Activated CD8-positive, alpha-beta T cell treated with anti-CD3 and anti-CD28 coated beads for 36 hours (primary cell): ENCODE measurements at places on chromosomes 1 and 21.

- no peak for DNase-seq
Observed at GRCh38 chr1:154495496-154496273, 6.3 kb upstream of the TDRD10 start.

- no peak for DNase-seq
Observed at GRCh38 chr21:33022828-33023573, 2.7 kb upstream of the OLIG2 start.

- DNase-seq, result no peak
Observed at GRCh38 chr1:113937146-113937545, 8.0 kb downstream of the HIPK1 start.

DNA sequence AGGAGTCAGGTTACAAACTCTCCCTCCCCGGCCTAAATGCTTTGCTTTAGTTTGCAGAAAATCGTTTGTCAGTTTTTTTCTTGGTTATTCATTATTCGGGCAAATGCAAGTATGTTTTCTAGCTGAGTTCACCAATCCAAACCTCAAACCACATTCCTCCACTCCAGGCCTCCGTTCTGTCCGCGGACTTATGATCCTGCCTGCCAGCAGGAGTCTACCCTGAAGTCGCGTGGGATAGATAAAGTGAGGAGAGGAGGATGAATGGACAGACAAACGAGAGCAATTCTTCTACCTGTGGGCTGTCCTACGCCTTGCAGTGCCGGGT, 1.3 kb downstream of the ADAMTS1 start:
- DNase-seq, result no peak

GRCh38 chr1:64519901-64520300, 50.0 kb downstream of the CACHD1 start:
- no peak for DNase-seq

- DNase-seq, result no peak
Observed at GRCh38 chr21:35543746-35544145, 494.6 kb upstream of the RUNX1 start.

DNA sequence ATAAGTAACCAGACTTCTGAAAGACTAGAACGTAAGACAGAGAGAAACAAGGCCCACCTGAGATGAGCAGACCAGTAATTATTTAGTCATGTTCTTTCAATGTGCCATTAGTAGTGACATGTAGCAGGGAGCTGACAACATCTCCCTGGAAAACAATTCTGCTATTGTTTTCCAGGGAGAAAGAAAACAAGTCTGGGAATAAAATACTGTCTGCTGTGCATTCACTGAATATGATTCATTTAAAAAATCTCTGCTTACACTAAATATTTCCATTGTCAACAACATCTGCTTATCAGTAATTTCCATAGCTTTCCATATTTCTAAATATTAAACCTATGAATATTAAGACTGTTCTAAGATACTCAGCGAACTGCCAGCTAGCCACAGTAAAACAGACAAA, 80.0 kb downstream of the VCAM1 start:
- no peak for DNase-seq

DNA sequence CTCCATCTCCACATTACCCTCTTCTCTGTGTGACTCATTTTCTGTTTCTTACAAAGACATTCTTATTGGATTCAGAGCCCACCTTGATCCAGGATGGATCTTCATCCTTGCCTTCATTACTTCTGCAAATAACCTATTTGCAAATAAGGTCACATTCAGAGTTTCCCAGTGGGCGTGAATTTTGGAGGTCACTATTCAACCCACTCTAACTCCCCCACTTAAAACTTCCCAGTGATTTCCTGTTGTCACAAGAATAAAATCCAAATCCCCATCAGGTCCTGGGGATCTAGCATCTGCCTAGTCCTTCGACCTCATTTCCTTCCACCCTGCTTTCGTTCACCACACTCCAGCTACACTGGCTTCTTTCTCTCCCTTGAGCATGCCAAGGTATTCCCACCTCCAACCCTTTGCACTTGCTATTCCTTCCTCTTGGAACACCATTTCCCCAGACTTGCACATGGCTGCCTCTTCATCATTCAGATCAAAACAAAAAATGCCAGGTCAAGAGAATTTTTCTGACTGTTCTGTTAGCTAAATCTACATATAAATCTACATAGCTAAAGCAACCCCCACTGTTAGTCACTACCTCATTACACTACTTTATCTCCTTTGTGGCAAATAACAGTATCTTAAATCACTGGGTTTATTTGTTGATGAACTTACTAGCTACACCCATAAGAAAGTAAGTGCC, 187.2 kb downstream of the TOMM20 start:
- DNase-seq, result no peak

DNA sequence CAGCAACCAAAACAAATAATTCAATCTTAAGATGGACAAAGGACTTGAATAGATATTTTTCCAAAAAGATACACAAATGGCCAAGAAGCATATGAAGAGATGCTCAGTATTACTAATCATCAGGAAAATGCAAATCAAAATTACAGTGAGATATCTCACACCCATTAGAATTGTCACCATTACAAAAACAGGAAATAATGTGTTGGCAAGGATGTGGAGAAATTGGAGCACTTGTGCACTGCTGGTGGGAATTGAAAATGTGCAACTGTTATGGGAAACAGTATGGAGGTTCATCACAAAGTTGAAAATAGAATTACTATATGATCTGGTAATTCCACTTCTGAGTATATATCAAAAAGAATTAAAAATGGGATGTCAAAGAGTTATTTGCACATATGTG, 83.2 kb downstream of the SH3GLB1 start:
- no peak for DNase-seq

GRCh38 chr1:11558276-11558675, 79.3 kb downstream of the DISP3 start:
- no peak for DNase-seq

DNA sequence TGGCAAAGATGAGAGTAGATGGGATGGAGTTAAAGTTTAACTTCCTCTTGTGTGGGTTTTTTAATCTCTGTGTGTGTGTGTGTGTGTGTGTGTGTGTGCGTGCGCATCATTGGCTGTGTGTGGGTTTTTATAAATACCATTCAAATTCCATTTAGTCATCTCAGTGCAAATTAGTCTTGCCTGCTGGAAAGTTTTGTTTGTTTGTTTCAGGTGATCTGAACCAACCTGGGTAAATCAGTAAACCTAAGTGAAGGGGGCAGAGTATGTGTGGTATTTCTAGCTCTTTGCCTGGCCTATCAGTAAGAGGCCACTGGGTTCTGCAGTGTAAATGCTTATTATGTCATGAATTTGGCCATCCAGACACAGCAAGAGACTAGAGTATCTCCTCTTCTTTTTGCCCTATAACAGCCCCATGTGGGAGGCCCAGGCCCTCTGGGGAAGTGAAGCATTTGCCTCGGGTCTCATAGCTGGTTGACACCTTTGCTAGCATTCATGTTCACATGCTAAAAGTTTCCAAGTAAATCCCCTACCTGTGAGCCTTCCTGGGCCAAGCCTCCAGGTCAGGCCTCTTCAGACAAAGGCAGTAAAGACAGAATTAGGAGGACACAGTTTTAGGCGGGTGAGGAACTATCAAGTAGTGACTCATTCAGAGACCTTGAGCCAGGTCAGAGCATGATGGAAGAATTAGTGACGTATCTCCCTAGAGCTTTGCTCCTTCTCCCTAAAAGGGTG, 14.7 kb downstream of the INTS3 start:
- peak; percentile 29 for DNase-seq

DNA sequence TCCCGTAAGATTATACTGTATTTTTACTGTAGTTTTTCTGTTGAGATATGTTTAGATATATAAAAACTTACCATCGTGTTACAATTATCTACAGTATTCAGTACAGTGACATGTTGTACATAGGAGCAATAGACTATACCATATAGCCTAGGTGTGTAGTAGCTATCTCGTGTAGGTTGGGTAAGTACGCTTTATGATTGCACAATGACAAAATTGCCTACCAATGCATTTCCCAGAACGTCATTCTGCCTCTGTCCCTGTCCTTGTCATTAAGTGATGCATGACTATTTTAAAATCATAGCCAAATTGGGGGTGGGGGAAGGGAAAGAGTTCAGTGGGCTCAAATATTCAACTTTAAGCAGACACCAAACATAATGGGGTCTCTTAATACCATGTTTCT, 233.8 kb upstream of the TMEM51 start:
- no peak for DNase-seq

- DNase-seq, result no peak
Observed at GRCh38 chr21:29568020-29568697, 269.4 kb downstream of the BACH1 start.

- DNase-seq, result no peak
Observed at GRCh38 chr21:36704281-36704957, 5.5 kb downstream of the SIM2 start.

DNA sequence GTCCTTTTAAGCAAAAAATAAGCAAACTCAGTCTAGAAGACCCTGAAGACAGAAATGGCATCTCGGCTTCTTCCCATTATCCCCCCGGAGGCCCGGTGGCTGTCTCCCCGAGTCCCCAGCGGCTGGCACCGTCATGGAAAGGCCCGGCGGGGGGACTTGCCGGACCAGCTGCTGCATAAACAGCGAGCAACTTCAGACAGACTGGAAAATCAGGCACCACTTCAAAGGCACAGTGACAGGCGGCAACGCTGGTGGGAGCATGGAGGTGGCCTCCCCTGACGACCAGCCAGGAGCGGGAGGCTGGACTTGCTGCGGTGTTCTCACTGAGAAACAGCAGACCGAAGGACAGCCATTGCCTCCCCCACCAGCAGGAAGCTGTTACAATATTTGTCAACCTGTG, 18.4 kb upstream of the C1QA start:
- DNase-seq, result no peak

DNA sequence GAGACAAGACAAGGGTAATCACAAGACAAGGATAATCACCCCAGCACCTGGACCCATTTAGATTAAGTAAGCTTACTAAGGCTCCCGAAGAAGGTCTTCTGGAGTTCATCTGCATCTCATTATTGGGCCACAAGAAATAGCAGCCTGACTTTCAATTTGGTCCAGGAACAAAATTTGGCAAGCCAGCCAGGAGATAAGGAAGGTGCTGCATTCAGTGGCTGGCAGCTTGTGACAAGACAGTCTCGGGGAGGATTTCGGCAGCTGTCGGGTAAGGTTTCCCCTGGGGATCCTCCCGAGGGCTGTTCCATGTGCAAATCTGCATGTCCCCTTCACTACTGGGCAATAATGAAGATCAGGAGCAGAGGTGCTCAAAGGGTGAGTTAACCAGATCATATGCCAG, 195.2 kb downstream of the FCRL5 start:
- no peak for DNase-seq

GRCh38 chr21:15751546-15751945, 21.8 kb downstream of the USP25 start:
- no peak for DNase-seq

- DNase-seq, result no peak
Observed at GRCh38 chr1:53182716-53183094, 13.9 kb upstream of the CPT2 start.

DNA sequence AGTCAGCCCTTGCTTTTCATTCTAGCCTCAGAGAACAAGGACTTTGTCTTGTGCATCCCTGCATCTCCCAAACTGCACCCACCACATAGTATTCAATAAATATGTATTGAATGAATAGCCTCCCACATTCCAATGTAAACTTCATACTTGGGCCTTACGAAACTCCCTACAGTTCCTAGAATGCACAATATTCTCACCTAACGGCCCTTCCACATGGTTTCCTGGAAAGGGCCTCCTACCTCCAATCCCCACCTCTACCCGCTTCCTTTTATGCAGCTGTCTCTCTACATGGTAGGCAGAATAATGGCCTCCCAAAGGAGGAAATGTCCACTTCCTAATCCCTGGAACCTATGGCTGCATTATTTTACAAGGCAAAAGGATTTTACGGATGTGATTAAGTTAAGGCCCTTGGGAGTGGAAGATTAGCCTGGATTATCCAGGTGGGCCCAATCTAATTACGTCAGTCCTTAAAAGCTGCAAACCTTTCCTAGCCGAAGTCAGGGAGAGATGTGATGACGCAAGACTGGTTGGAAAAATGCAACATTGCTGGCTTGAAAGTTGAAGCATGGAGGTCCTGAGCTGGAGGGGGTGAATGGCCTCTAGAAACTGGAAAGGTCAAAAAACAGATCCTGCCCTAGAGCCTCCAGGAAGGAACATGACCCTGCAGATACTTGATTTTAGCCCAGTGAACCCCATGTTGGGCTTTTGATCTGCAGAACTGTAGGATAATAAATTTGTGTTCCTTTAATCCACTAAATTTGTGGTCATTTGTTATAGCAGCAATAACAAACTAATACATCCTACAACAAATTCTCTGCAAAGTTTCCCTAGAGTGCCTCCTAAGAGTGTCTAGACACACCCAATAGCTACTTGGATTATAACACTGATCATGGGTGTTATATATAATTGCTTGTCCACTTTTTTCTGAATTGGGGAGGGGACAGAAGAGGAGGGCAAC, 5.2 kb upstream of the PIK3C2B start:
- DNase-seq, result no peak

DNA sequence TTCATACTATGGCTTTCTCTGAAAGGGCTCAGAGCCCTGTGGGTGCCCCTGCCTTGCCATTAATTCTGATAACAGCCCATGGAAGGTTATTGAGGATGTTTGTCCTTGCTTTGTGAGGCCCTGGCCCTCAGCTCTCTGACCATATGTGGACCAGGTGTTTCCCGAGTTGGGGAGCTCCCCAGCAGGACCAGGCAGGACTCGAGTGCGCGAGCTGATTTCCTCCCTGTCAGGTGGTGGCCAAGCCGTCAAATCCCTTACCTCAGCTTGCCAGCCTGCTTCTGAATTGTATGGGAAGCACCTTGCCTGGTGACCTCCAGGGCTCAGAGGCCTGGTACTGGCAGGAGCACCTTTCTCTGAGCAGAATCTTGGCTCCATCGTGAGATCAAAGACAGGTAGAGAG, 17.9 kb upstream of the SDE2 start:
- DNase-seq, result no peak

DNA sequence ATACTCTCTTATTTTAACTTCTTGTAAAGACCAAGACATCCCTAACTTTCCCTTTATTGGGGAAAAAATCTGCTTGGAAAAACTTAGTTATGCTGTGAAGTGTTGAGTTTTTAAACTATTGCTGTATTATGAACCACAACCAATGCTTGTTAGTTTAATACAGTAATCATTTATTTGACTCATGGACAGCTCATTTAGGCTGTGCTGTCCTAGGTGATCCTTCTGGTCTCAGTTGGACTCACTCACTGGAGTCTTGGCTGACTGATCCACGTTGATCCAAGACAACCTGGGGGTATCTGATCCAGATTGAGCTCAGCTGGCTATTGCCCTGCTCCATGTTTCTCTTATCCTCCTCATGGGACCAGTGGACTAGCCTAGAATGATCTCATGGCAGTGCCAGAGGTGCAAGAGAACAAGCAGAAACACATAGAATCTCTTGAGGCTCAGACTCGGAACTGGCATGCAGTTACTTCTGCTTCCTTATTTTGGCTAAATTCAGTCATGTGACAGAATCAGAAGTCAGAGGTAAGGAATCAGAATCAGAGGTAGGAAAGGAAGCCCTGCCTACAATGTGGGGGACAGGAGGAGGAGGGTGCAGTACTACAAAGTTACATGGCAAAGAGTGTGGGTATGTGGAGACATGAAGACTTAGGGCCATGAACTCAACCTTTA, 156.5 kb downstream of the FGGY start:
- no peak for DNase-seq

DNA sequence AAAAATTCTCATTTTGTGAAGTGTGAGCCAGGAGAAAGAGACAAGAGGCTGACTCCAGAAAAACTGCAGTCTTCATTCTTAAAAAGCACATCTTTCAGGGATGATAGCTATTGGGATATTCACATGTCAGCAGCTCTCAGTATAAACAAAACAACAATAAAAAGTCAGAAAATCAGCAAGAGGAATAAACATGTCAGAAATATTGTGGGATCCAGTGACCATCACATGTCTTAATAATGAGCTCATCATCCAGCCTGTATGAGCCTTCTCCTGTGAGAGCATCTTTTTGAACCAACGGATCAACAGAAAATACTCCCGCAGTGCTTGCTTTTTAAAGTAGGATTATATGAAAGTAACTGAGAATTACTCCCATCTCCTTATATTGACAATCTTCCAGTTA, 241.6 kb downstream of the SMYD3 start:
- no peak for DNase-seq
